ENCODE measurements at places on chromosomes 6 and 20.

GRCh38 chr20:47667531-47668312, 117.6 kb downstream of the SULF2 start:
- DNase-seq, result no peak

DNA sequence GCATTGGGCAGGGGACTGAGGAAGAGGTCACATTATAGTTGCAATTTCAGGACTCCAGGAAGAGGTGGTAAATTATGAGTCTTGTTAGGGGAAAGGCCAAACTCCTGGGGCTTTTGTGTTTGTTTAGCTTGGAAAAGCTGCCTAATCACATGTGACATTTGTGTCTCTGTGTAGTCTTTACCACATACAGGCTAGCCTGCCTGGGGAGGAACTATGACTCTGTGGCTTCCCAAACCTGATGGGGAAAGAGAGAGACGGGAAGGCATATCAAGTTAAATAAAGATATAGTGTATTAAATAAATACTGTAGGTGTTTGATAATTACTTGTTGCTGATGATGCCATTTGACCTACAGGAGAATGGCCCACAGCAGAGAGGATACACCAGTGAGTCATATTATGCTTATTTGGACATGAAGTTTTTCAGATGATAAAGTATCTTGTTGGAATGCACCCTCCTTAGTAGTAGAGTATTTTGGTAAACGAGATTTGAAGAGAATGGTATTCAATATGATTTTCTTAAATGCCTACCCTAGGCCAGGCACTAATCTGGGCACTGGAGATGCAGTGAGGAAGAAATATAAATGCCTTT, 4.0 kb downstream of the BLTP3A start:
- DNase-seq, result no peak

GRCh38 chr20:53346335-53346648, 247.3 kb downstream of the ZNF217 start:
- DNase-seq, result no peak

DNA sequence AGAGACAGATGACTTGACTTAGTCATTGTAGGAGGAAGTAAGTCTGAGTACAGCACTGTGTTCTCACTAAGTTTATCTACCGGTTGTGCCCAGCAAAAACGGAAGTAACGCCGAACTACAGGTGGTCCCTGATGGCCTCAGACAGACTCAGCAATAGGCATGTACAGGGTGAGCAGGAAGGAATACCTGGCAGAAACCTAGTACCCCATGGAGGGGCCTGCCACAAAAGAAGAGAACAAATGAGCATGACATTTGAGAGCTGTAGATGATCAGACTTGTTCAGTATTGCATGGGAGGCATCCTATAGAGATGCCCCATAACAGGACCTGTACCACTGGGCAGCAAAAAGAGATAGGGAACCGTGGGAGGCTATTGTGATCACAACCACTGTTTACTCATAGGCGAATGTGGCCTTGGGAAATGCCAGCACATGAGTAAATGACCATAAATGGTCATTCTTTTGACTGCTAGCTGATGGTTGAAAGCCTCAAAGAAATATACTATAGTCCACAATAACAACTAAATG, 106.4 kb upstream of the TAB2 start:
- no peak for DNase-seq

DNA sequence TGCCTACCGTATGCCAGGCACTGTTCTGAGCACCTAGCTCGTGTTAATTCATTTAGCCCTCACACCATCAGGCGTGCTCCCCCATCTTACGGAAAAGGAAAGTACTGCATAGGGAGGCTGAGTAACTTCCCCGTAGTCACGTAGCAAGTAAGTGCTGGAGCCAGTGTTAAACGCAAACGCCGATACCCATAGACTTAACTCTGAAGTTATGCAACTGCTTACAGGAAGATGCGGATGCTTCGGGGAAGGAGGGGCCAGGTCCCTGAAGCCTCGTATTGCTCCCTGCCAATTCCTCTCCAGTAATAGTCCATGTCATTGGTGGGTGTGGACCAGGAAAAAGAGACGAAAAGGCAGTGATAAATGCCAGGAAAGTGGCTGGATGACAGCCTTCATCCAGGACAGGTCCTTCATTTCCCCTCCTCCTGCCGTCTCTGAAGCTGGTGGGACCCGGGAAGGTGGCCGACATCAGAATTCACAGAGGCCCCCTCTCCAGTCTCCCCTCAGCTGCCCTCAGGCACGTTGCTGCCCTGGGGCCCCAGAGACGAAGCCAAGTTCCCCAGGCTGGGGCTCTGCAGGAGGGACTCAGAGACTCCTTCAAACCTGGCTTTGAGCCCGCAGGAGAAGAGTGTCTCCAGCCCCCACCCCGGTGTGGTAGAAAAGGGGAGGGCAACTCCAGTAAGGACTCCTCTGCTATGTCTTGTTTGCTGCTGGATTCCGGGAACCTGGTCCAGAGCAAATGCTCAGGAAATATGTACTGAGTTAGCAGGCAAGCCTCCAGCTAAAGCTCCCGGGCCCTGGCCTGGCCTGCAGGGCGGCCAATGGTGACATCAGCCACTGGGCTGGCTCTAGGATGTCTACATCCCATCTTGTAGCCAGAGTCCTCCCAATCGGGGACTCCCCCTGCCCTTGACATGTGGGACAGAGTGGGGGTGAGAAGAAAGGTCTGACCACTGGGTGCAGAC, 37.8 kb downstream of the RAB44 start:
- DNase-seq, result peak; percentile 84
